ENCODE measurements at places on chromosomes 5 and 9. TPM values are rescaled to one million over a fixed set of nuclear protein-coding genes. Genes with fewer than 3 reads are reported as not detected.

Gene GPR151
- total RNA-seq = not detected

Gene SLC22A4
- total RNA-seq = 0.71 TPM

Gene HRCT1
- total RNA-seq = 0.34 TPM

Gene F12
- 9.8 TPM for total RNA-seq

Gene CDO1
- not detected for total RNA-seq

Gene MZB1
- 0.34 TPM for total RNA-seq

Gene GNAQ
- 50.5 TPM for total RNA-seq

Gene ANKRD20A1
- under 0.01 TPM for total RNA-seq

Gene UBE2QL1
- total RNA-seq = not detected

Gene SPATA6L
- 2.7 TPM for total RNA-seq

Gene RORB
- not detected for total RNA-seq

Gene RNF183
- total RNA-seq = not detected

Gene TMOD1
- total RNA-seq = not detected

Gene CCDC69
- total RNA-seq = 5.6 TPM

Gene PPP2R2B
- 0.21 TPM for total RNA-seq

Gene INSL4
- not detected for total RNA-seq

Gene GARIN3
- total RNA-seq = not detected

Gene OR1Q1
- not detected for total RNA-seq

Gene GFRA3
- total RNA-seq = not detected

Gene FRRS1L
- total RNA-seq = not detected

Gene SPINK4
- total RNA-seq = not detected

Gene SYK
- 28.4 TPM for total RNA-seq

Gene PTPN3
- total RNA-seq = 35.2 TPM

Gene CDKN2A
- 19.5 TPM for total RNA-seq

Gene ENTPD2
- 3.1 TPM for total RNA-seq

Gene LCN1
- not detected for total RNA-seq

Gene MYOT
- total RNA-seq = not detected

Gene CAVIN4
- total RNA-seq = 0.43 TPM

Gene GDNF
- total RNA-seq = 0.07 TPM

Gene LIX1
- not detected for total RNA-seq
